ENCODE measurements at places on chromosomes 13 and 19.
A peak's percentile ranks its signal among the peaks of the same experiment; 100 is the strongest.

DNA sequence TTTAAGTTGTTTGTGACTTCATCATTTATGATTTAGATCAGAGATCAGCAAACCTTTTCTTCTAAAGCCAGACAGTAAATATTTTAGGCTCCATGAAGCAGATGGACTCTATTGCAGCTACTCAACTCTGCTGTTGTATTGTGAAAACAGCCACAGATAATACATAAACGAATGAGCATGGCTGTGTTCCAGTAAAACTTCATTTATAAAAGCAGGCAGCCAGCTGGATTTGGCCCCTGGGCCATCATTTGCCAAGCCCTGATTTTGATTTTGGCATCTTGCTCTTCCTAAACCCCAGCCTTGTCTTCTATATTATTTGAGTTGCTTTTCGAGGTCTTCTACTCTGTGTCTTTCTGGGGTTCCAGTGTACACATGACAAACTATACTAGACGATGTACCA is 41.3 kb downstream of the RNASEH2B start:
- no peak for DNase-seq

- DNase-seq: no peak
Observed at GRCh38 chr13:110557082-110557481, 4.4 kb downstream of the RAB20 start.

GRCh38 chr13:74200081-74200480 is 65.9 kb upstream of the KLF12 start:
- DNase-seq: no peak

- DNase-seq: no peak
Observed at GRCh38 chr13:95647321-95647720, 2.8 kb upstream of the DZIP1 start.

- DNase-seq: no peak
Observed at GRCh38 chr13:52793515-52794061, 54.0 kb upstream of the CNMD start.

DNA sequence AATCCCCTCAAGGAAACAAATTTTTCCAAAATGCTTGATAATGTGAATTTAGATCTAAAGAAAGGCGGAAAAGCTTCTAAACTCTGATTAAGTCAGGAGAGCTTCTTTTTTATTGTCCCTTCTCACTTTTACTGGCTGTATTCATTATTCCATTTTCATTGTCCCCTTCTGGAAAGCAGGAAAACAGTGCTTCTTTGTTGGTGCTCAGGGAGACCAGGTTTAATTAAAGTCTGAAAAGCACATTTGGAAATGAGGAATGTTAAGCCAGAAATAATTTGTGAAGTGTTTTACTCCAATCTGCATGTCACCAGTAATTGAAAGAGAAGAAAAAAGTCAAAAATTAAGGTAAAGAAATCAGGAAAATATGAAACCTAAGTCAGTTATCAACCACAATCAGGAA is 43.5 kb upstream of the TSC22D1 start:
- DNase-seq: no peak

DNA sequence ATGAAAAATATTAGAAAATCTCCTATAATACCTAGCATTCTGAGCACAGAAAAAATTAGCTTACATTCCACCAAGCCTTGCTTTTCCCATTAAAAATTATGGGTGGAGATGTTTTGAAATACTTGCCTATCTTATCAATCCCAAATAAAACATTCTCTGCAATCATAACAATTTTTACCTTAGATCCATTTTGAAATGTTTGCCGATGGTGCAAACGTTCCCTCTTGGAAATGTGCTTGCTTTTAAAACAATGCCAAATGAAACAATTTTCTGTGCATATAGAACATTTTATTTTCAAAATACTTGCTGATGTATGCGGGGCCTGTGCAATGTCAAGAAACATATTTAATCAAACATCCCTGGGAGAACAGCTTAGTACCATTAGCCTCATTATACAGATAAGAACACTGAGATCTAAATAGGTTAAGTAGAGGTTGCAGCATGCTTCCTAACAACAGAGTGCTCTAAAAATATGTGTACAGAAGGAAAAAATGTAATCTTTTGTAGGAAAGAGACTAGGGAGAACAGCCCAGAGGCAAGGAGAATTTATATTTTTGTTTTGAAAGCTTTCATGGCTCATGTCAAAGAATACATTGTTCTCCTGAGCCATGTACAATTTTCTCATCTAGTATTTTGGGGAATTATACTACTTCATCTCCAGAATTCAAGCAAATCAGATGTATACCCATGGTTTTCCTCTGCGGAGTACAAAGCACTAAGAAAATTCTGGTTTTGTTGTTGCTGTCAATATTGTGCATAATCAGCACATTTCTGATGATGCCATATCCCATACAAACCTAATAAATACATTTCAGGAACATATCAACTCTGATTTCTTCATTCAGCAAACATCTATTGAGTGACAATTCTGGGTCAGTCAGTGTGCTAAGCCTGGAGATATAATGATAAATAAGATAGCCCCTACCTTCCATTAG is 25.9 kb upstream of the FNDC3A start:
- DNase-seq: no peak

GRCh38 chr19:33780251-33780650 is 16.4 kb upstream of the KCTD15 start:
- DNase-seq: no peak

GRCh38 chr13:59587971-59588716 is 575.6 kb downstream of the DIAPH3 start:
- DNase-seq: no peak

- DNase-seq: no peak
Observed at GRCh38 chr19:48122421-48122820, 11.8 kb upstream of the PLA2G4C start.

DNA sequence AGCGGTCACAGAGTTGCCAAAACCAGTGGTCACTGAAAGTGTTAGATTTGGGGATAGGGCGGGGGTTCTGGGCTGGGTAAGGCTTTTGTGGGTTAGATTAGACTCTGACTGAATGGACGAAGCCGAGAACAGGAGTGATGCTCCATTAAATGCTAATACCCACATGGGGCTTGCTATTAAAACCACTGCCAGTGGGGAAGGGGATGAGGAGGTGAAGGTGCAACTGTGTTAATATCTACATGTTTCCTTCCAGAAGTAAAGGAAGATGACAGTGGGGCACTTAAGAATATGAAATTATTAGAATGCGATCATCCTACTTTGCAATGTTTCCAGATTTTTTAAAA is 573 bp upstream of the ZNF614 start:
- DNase-seq: no peak

GRCh38 chr13:45325806-45326205 is 15.2 kb downstream of the TPT1 start:
- no peak for DNase-seq

DNA sequence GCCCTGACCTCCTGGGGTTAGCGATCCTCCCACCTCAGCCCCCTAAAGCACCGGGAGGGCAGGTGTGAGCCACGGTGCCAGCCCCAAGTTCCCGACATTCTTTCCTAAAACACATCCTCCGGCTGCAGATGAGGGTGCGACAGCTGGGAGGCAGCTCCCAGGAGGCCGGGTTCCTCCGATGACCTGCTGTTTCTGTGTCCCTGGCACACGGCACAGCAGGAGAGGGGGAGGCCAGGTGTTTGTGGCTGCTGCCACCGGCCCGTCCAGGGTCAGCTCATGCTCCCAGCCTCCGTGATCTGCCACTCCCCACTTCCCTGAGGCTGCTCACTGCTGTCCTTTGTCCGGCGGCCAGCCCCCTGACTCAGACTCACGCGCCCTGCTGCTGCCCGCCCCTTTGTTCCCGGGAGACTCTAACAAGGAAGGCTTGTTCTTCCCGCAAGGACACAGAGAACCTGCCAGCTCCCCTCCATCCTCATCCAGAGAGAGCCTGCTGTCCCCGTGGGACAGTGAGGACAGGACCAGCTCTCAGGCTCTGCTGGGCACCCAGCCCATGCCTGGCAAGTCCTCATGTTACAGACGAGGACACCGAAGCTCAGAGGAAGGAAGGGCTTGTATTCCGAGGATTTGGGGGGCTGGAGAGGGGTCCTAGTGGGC is 10.6 kb upstream of the MADCAM1 start:
- no peak for DNase-seq

GRCh38 chr13:46121033-46121432 is 16.2 kb upstream of the CPB2 start:
- DNase-seq: no peak

- DNase-seq: no peak
Observed at GRCh38 chr13:86841264-86841663, 829.9 kb upstream of the SLITRK5 start.

- peak; percentile 58 for DNase-seq
Observed at GRCh38 chr19:2266183-2266993, 10.2 kb upstream of the JSRP1 start.

All from stimulated activated CD4-positive, alpha-beta T cell treated with anti-CD3 and anti-CD28 coated beads, Interleukin-15, amount 100 ng/mL, for 24 hours (primary cell).